ENCODE measurements at places on chromosomes 16 and 17. TPM values are rescaled to one million over a fixed set of nuclear protein-coding genes. Genes with fewer than 3 reads are reported as not detected.

The FNDC8 gene
- total RNA-seq: not detected

The ZACN gene
- 10.3 TPM for total RNA-seq

The BIRC5 gene
- 48.4 TPM for total RNA-seq

The CENPX gene
- 91.9 TPM for total RNA-seq

GRCh38 chr17:44830359-44831288 lies 537 bp upstream of the GJC1 start:
- H3K4me1 ChIP-seq: peaks cover 9% of the 10 kb centered on the region
- DNase-seq: no peak
- H3K27ac ChIP-seq: peak overlapping the region; percentile 28
- H3K4me3 ChIP-seq: peak overlapping the region; percentile 68
- H3K36me3 ChIP-seq: no peaks in the 10 kb centered on the region
- peaks cover 50% of the 10 kb centered on the region for H3K27me3 ChIP-seq

GRCh38 chr17:356671-357434 lies 4.2 kb upstream of the RPH3AL start:
- no peak for DNase-seq
- peaks cover 8% of the 10 kb centered on the region for H3K36me3 ChIP-seq
- no peak overlapping the region for H3K4me3 ChIP-seq

DNA sequence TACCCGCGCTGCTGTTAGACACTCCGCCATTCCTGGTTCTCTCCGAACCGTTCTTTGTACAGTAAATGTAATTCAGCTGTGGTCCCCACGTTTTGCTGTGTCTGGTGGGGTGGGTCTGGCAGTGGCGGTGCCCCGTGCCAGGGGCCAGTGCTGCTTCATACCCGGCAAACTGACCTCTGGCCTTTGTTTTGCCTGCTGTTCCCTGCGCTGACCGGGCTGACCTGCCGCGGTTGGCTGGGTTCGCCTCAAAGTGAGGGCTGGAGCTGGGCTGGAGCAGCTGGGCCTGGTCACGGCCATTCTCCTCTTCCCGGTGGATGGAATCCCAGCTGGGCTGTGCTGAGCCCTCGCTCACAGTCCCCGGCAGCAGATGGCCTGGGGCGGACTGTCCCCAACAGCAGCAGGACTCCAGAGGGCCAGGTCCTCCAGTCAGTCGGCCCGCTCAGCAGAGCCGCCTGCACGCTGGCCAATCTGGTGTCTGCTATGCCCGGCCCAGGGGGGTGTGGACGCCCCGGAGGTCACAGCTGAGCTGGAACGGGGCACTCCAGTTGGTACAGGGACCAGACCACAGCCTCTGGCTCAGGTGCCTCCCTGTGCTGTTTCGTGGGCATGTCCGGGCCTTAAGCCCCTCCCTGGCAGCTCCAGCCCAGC lies 1.5 kb upstream of the WFIKKN1 start:
- H3K27ac ChIP-seq: no peak overlapping the region
- H3K4me3 ChIP-seq: no peak overlapping the region
- DNase-seq: no peak
- H3K4me1 ChIP-seq: no peaks in the 10 kb centered on the region
- no peaks in the 10 kb centered on the region for H3K27me3 ChIP-seq

- H3K36me3 ChIP-seq: peaks cover 12% of the 10 kb centered on the region
- peaks cover 19% of the 10 kb centered on the region for H3K4me1 ChIP-seq
- H3K27ac ChIP-seq: no peak overlapping the region
- no peak for DNase-seq
- no peaks in the 10 kb centered on the region for H3K27me3 ChIP-seq
Observed at GRCh38 chr16:12688951-12689850, 114.5 kb downstream of the CPPED1 start.

GRCh38 chr16:75263291-75263962 lies 12.0 kb upstream of the BCAR1 start:
- no peaks in the 10 kb centered on the region for H3K4me1 ChIP-seq
- no peak overlapping the region for H3K4me3 ChIP-seq
- no peaks in the 10 kb centered on the region for H3K36me3 ChIP-seq
- no peak overlapping the region for H3K27ac ChIP-seq
- H3K27me3 ChIP-seq: peaks cover 35% of the 10 kb centered on the region

DNA sequence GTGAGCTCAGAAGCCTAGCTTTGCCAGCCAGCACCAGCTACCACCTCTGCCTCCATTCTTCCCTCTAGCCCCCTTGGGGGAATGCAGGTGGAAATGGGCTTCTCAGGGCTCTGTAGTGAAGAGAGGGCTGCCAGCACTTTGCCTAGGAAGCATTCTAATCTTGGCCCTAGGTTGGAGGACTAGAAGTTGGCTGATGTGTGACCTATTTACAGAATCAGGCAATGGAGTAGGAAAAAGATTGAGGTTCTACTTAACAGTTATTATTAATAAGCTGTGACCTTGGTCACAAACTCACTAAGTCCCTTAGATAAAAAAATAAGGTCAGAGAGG lies 19.9 kb downstream of the DHX38 start:
- no peak for DNase-seq
- H3K4me1 ChIP-seq: peaks cover 2% of the 10 kb centered on the region
- peaks cover 39% of the 10 kb centered on the region for H3K36me3 ChIP-seq
- no peaks in the 10 kb centered on the region for H3K27me3 ChIP-seq

GRCh38 chr17:78032166-78032565 lies 73.7 kb downstream of the TNRC6C start:
- H3K4me1 ChIP-seq: peaks cover 9% of the 10 kb centered on the region
- H3K4me3 ChIP-seq: no peak overlapping the region
- no peaks in the 10 kb centered on the region for H3K27me3 ChIP-seq
- DNase-seq: no peak
- peaks cover 32% of the 10 kb centered on the region for H3K36me3 ChIP-seq
- no peak overlapping the region for H3K27ac ChIP-seq

GRCh38 chr17:39667945-39668924 lies at the start of gene PNMT:
Gene PNMT, plus strand, starts transcription at chr17:39668453. Its CDS starts 23 bp downstream, at chr17:39668476.
- no peak within 1 kb of the TSS for H3K27ac ChIP-seq
- H3K4me3 ChIP-seq: peak within 1 kb of the TSS; percentile 59
- DNase-seq: peak; percentile 50
- peaks cover 6% of the 10 kb centered on the region for H3K4me1 ChIP-seq

DNA sequence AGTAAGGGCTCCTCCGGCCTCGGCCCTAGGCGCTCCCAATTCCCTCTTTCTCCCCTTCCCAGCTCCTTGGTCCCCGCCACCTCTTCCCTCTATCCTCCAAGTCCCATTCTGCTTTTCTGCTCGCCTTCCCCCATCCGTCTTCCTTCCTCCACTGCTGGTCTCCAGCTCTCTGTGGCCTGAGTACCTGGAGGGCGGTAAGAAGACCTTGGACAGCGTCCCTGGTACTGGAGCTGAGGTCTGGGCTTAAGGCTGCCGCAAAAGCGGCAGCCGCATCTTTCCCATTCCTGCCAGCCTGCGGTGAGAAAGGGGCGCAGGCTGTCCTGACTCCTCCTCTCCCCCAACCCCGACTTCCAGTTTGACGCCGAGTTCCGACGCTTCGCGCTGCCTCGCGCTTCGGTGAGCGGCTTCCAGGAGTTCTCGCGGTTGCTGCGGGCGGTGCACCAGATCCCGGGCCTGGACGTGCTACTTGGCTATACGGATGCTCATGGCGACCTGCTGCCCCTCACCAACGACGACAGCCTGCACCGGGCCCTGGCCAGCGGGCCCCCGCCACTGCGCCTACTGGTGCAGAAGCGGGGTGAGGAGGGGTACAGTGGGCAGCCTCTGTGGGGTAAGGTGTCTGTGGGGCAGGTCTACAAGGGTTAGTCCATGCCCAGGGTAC lies 471 bp downstream of the PARD6A start:
- no peaks in the 10 kb centered on the region for H3K27me3 ChIP-seq
- H3K4me3 ChIP-seq: peak overlapping the region; percentile 89
- peaks cover 26% of the 10 kb centered on the region for H3K36me3 ChIP-seq
- peaks cover 16% of the 10 kb centered on the region for H3K4me1 ChIP-seq

DNA sequence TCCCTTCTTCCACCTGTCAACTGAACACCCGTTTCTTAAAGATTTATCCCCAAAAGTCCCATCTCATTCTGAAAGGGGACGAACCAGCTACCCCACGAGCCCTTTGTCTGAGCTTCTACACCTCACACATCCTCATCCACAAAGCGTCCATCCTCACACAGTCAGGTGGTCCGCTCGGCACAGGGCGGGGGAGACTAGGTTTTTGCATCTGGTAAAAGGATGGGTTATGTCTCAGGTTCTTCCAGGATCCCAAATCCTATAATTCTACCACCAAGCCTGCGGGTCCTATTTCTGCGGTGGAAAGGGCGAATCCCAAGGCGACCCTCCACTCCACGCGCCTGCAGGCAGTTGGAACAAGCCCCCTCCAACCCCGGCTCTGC lies 458 bp downstream of the GFOD2 start:
- H3K36me3 ChIP-seq: peaks cover 19% of the 10 kb centered on the region
- peak overlapping the region; percentile 88 for H3K4me3 ChIP-seq
- no peaks in the 10 kb centered on the region for H3K27me3 ChIP-seq

DNA sequence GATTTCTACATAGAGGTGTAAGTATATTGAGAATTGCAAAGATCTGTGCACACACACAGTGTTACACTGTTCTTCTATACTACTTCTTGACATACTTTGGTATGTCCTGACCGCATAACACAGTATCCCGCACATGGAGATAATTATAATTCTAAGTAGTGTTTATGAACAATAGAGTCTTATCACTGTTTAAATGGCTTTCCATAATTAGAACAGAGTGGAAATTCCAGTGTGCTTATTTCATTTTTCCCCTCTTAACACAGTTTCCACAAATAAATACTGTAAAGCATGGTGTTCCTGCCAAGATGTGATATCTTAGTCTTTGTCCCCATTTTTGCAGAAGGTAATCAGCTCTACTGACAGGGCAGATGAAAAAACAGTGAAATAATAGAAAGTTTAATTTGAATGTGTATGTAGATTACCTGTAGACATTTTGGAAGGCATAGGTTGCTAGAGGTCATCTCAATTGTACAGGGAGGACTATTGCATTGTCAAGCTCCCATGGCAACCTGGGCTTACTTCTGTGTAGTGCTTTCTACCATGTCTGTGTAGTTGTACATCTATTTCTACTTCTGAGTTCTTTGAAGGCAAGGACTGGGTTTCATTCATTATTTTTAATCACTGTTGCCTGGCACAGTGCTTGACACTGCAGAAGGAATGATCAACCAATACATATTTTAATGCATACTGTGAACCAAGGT lies 10.1 kb upstream of the KRT28 start:
- H3K27ac ChIP-seq: no peak overlapping the region
- H3K4me3 ChIP-seq: no peak overlapping the region
- no peaks in the 10 kb centered on the region for H3K4me1 ChIP-seq
- H3K27me3 ChIP-seq: peaks cover 68% of the 10 kb centered on the region
- no peak for DNase-seq

DNA sequence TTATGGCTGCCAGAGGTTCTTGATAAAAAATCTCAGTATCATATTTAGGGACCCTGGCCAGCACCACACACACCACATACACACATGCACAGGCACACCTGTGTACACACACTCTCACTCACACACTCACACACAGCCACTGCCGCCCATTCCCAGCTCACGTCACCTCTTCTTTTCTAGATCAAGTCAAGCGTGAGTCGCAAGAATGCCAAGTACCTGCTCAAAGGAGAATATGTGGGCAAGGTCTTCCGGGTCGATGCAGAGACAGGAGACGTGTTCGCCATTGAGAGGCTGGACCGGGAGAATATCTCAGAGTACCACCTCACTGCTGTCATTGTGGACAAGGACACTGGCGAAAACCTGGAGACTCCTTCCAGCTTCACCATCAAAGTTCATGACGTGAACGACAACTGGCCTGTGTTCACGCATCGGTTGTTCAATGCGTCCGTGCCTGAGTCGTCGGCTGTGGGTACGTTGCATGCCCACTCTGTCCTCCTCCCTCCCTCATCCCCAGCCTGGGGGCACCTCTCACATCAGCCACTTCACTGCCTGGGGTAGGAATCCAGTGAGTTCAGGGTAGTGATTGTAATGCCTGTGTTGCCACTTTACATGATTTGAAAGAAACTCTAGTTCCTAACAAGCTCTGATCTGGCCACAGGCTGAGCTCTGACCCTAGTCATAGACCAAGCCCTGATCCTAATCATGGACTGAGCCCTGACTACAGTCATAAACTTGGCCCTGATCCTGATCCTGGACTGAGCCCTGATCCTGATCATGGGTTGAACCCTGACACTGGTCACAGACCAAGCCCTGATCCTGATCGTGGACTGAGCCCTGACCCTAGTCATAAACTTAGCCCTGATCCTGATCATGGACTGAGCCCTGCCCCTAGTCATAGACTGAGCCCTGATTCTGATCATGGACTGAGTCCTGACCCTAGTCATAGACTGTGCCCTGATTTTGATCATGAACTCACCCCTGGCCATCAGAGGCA lies 20.4 kb downstream of the CDH5 start:
- no peak for DNase-seq
- no peak overlapping the region for H3K4me3 ChIP-seq
- H3K4me1 ChIP-seq: no peaks in the 10 kb centered on the region
- H3K27ac ChIP-seq: no peak overlapping the region
- no peaks in the 10 kb centered on the region for H3K36me3 ChIP-seq
- H3K27me3 ChIP-seq: peaks cover 8% of the 10 kb centered on the region

DNA sequence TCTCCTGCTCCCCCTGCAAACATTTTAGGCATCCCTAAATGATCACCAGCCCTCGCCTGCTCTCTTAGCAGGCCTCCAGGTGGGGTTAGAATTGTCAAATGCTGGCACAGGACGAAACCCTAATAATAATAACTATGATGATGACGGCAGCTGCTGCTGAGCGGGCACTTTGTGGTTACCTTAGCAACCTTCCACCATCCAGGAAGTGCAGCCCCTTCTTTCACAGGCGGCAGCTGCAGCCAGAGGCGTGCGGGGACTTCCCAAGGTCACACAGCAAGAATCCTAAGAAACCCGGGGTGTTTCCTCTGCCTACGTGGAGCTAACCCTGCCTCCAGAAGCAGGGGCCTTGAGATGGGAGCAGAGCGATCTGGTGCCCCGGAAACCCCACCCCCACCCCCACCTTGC lies 22.4 kb upstream of the EIF1 start:
- peak overlapping the region; percentile 78 for H3K4me3 ChIP-seq
- DNase-seq: peak; percentile 53
- peaks cover 48% of the 10 kb centered on the region for H3K4me1 ChIP-seq
- peaks cover 7% of the 10 kb centered on the region for H3K27me3 ChIP-seq

GRCh38 chr16:3645504-3646347 lies 8.8 kb upstream of the DNASE1 start:
- DNase-seq: no peak
- H3K27ac ChIP-seq: no peak overlapping the region
- H3K4me1 ChIP-seq: no peaks in the 10 kb centered on the region
- H3K4me3 ChIP-seq: no peak overlapping the region

GRCh38 chr16:85761861-85762260 lies 11.0 kb upstream of the C16orf74 start:
- H3K36me3 ChIP-seq: no peaks in the 10 kb centered on the region
- no peak overlapping the region for H3K27ac ChIP-seq

- H3K36me3 ChIP-seq: peaks cover 60% of the 10 kb centered on the region
- H3K4me1 ChIP-seq: no peaks in the 10 kb centered on the region
- DNase-seq: no peak
- H3K27ac ChIP-seq: no peak overlapping the region
- H3K4me3 ChIP-seq: no peak overlapping the region
Observed at GRCh38 chr17:38777641-38778250, 21.6 kb downstream of the PIP4K2B start.

- peaks cover 41% of the 10 kb centered on the region for H3K4me1 ChIP-seq
- peak overlapping the region; percentile 56 for H3K4me3 ChIP-seq
- no peaks in the 10 kb centered on the region for H3K27me3 ChIP-seq
- H3K36me3 ChIP-seq: peaks cover 29% of the 10 kb centered on the region
Observed at GRCh38 chr16:21950782-21951521, 2.2 kb upstream of the UQCRC2 start.

Data from activated T-helper 2 cell treated with anti-CD3 and anti-CD28 coated beads, Interferon-gamma antibody, Interleukin-2, Interleukin-4, amounts not matched to agents 10 μg/mL and 5 μg/mL and 100 μg/mL, durations not matched to agents 14 hours and 24 hours and 36 hours (primary cell).